Diencephalon (tissue), 1 donor: ENCODE measurements at places on chromosomes 3 and 15. TPM values are rescaled to one million over a fixed set of nuclear protein-coding genes. Genes with fewer than 3 reads are reported as not detected.

Gene FEZF2
- 1.6 TPM for total RNA-seq

Gene TMEM212
- total RNA-seq = not detected

Gene UCN2
- total RNA-seq = not detected

Gene ATP1B3
- total RNA-seq = 61.4 TPM

Gene P2RY1
- 63.9 TPM for total RNA-seq

Gene CD80
- total RNA-seq = under 0.01 TPM

Gene CACNA1D
- total RNA-seq = 30.9 TPM

Gene CD200
- 79.1 TPM for total RNA-seq

Gene PIGZ
- 5.1 TPM for total RNA-seq

Gene FGF12
- total RNA-seq = 118 TPM

Gene SLC24A5
- total RNA-seq = 0.92 TPM

Gene KBTBD8
- total RNA-seq = 18.5 TPM

Gene VIPR1
- 0.46 TPM for total RNA-seq

Gene POPDC2
- total RNA-seq = 0.69 TPM

Gene ZDHHC3
- 42.4 TPM for total RNA-seq

Gene TMC3
- 0.23 TPM for total RNA-seq

Gene NDUFB5
- 145 TPM for total RNA-seq

Gene TUSC7
- not detected for total RNA-seq

Gene ZNF662
- 16.6 TPM for total RNA-seq

Gene SLC51B
- 0.69 TPM for total RNA-seq

Gene PCOLCE2
- total RNA-seq = 13.6 TPM

Gene NFKBIZ
- 4.6 TPM for total RNA-seq

Gene TM4SF1
- total RNA-seq = 17.3 TPM

Gene SPSB4
- 7.2 TPM for total RNA-seq

Gene RETNLB
- total RNA-seq = not detected

Gene IQCF5
- total RNA-seq = not detected

Gene ZNF592
- total RNA-seq = 7.2 TPM

Gene ATP8B4
- total RNA-seq = 11.1 TPM

Gene CD47
- total RNA-seq = 310 TPM

Gene NRROS
- 0.92 TPM for total RNA-seq

Gene OSTN
- total RNA-seq = 0.92 TPM

Gene ECE2
- total RNA-seq = 18.7 TPM

Gene CCDC39
- total RNA-seq = 3.9 TPM

Gene CDCP1
- 0.23 TPM for total RNA-seq

Gene SLC25A26
- 23.8 TPM for total RNA-seq

Gene AGBL1
- 3.0 TPM for total RNA-seq

Gene KCNMB3
- total RNA-seq = 3.2 TPM

Gene ST3GAL6
- 10.6 TPM for total RNA-seq

Gene CCR3
- total RNA-seq = not detected
